Urinary bladder (tissue), 4 donors: ENCODE measurements at places on chromosomes 1 and 21. TPM values are rescaled to one million over a fixed set of nuclear protein-coding genes. Genes with fewer than 3 reads are reported as not detected.

The CFHR4 gene
- 0.04 TPM for polyA plus RNA-seq

The NPHS2 gene
- 0.04 TPM for polyA plus RNA-seq

The PTP4A2 gene
- polyA plus RNA-seq = 118 TPM

The CA14 gene
- polyA plus RNA-seq = 1.9 TPM

The C1orf115 gene
- 9.5 TPM for polyA plus RNA-seq

The IGFN1 gene
- 0.14 TPM for polyA plus RNA-seq

The TTC34 gene
- polyA plus RNA-seq = 0.16 TPM

The CD1B gene
- 0.09 TPM for polyA plus RNA-seq

The RIMS3 gene
- 4.0 TPM for polyA plus RNA-seq

The VWA1 gene
- 214 TPM for polyA plus RNA-seq

The NPL gene
- polyA plus RNA-seq = 6.7 TPM

The LHX4 gene
- polyA plus RNA-seq = 0.03 TPM

The PDE4DIP gene
- polyA plus RNA-seq = 18.1 TPM

The CHRNB2 gene
- polyA plus RNA-seq = 0.33 TPM

The TEKT2 gene
- 0.13 TPM for polyA plus RNA-seq

The DNAJC28 gene
- 1.2 TPM for polyA plus RNA-seq

The TLCD4 gene
- 7.1 TPM for polyA plus RNA-seq

The LRRC39 gene
- polyA plus RNA-seq = 0.51 TPM

The KCNH1 gene
- polyA plus RNA-seq = 0.20 TPM

The ANKRD34A gene
- polyA plus RNA-seq = 1.4 TPM

The PRDM2 gene
- polyA plus RNA-seq = 31.3 TPM

The BACE2 gene
- 51.1 TPM for polyA plus RNA-seq

The TAL1 gene
- 4.0 TPM for polyA plus RNA-seq

The MYOM3 gene
- 0.29 TPM for polyA plus RNA-seq

The CCDC28B gene
- polyA plus RNA-seq = 16.4 TPM

The TEX38 gene
- polyA plus RNA-seq = not detected

The NEK2 gene
- polyA plus RNA-seq = 0.18 TPM

The ADORA3 gene
- 8.5 TPM for polyA plus RNA-seq

The CCNL2 gene
- 146 TPM for polyA plus RNA-seq

The CD160 gene
- polyA plus RNA-seq = 0.25 TPM

The HSD3B2 gene
- not detected for polyA plus RNA-seq

The TTLL7 gene
- 11.4 TPM for polyA plus RNA-seq

The LCE1E gene
- 0.15 TPM for polyA plus RNA-seq

The SPATA21 gene
- 0.29 TPM for polyA plus RNA-seq

The KCNA3 gene
- 0.37 TPM for polyA plus RNA-seq

The TMPRSS3 gene
- polyA plus RNA-seq = not detected

The C1orf87 gene
- polyA plus RNA-seq = not detected

The NTMT2 gene
- polyA plus RNA-seq = not detected

The BCL2L15 gene
- polyA plus RNA-seq = 0.25 TPM

The C8A gene
- polyA plus RNA-seq = 0.16 TPM

The LMX1A gene
- 0.29 TPM for polyA plus RNA-seq

The RPE65 gene
- 0.89 TPM for polyA plus RNA-seq

The CLDN14 gene
- polyA plus RNA-seq = 0.09 TPM

The CADM3 gene
- polyA plus RNA-seq = 27.0 TPM

The ITLN2 gene
- 0.37 TPM for polyA plus RNA-seq

The MIXL1 gene
- 0.05 TPM for polyA plus RNA-seq

The S100A9 gene
- polyA plus RNA-seq = 471 TPM

The NECTIN4 gene
- polyA plus RNA-seq = 5.0 TPM

The C21orf91 gene
- polyA plus RNA-seq = 6.3 TPM

The NPR1 gene
- polyA plus RNA-seq = 31.6 TPM

The LIPI gene
- not detected for polyA plus RNA-seq

The LCE1C gene
- polyA plus RNA-seq = not detected

The UBE2J2 gene
- polyA plus RNA-seq = 47.0 TPM
